A172 (cell line): ENCODE measurements at places on chromosomes 7 and 10.

- DNase-seq = no peak
Observed at GRCh38 chr10:6199131-6199733, 3.5 kb upstream of the PFKFB3 start.

DNA sequence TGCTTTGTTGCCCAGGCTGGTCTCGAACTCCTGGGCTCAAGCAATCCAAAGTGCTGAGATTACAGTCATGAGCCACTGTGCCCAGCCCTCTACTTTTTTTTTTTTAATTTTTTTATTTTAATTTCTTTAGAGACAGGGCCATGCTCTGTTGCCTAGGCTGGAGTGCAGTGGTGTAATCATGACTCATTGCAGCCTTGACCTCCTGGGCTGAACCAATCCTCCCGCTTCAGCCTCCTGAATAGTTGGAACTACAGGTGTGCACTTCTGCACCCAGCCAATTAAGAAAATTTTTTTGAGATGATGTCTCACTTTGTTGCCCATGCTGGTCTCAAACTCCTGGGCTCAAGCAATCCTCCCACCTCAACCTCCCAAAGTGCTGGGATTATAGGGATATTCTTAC lies 528.6 kb downstream of the GATA3 start:
- no peak for DNase-seq

- peak; percentile 29 for DNase-seq
Observed at GRCh38 chr7:95687759-95688343, 84.5 kb upstream of the DYNC1I1 start.

- DNase-seq = no peak
Observed at GRCh38 chr10:70584909-70585544, 17.5 kb downstream of the PRF1 start.

- DNase-seq = peak; percentile 16
Observed at GRCh38 chr10:50275650-50276235, 24.4 kb upstream of the ASAH2 start.

- DNase-seq = peak; percentile 26
Observed at GRCh38 chr7:81256991-81257390, 338.1 kb upstream of the SEMA3C start.

GRCh38 chr10:131722525-131723264 lies 178.1 kb upstream of the PPP2R2D start:
- no peak for DNase-seq

DNA sequence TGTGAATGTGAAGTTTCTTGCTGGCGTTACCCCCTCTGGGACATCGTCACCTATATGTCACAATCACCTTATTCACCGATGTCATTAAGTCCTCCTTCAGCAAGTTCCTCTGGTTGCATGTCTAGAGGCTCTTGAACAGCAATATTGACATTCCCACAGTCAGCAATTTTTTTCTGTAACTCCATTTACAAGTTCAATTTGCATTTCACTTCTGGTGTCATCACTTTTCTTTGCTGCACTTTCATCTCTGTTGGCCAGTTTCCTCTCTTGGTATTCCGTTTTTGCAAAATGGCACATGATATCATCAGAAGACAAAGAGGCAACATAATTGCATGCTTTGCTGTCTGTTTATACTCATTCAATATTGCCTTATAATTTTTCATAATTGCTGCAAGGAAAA lies 69.8 kb downstream of the SRI start:
- no peak for DNase-seq

DNA sequence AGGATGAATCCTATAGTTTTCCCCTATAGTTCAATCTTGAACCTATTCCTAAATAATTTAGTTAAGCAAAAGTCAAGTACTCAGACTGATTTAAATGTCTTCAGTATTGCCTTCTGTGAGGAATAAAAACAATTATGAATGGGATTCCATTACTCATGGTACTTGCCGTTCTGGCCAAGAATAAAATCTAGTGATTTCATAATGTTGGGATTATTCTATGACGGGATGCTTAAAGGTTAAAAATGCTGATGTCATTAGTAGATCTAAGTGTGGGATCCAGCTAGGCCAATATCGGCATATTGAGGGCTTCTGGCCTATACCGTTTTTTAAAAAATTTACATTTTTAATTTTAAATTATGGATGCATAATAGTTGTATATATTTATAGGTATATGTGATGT lies 5.3 kb downstream of the BPGM start:
- DNase-seq = no peak

DNA sequence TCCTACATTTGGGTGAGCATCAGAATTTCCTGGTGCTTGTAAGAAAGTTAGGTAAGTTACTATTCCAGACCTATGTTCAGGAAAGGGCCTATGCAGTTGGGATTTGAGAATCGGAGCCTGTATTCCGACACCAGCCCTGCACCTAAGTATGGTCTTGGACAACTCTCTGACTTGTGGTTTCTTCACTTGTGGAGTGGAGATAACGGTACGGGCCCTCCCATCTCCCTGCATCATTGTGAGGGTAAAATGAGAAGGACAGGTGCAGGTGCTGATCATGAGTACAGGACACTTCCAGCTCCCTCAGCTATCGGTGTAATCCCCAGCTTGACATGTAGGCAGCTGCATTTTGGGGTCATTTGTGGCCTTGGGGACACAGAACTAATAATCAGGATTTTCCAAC lies 138.3 kb upstream of the NAMPT start:
- no peak for DNase-seq

- peak; percentile 42 for DNase-seq
Observed at GRCh38 chr10:132452651-132453469, 55.9 kb downstream of the PWWP2B start.

GRCh38 chr10:132257271-132257670 lies 50.5 kb downstream of the STK32C start:
- DNase-seq = peak; percentile 57
